ENCODE measurements at places on chromosomes 12 and 14.

- DNase-seq = no peak
These were observed 12.9 kb upstream of the TNFRSF1A start for GRCh38 chr12:6354495-6355393.

- no peak for DNase-seq
These were observed 22.7 kb upstream of the GTF2A1 start for GRCh38 chr14:81243499-81243898.

DNA sequence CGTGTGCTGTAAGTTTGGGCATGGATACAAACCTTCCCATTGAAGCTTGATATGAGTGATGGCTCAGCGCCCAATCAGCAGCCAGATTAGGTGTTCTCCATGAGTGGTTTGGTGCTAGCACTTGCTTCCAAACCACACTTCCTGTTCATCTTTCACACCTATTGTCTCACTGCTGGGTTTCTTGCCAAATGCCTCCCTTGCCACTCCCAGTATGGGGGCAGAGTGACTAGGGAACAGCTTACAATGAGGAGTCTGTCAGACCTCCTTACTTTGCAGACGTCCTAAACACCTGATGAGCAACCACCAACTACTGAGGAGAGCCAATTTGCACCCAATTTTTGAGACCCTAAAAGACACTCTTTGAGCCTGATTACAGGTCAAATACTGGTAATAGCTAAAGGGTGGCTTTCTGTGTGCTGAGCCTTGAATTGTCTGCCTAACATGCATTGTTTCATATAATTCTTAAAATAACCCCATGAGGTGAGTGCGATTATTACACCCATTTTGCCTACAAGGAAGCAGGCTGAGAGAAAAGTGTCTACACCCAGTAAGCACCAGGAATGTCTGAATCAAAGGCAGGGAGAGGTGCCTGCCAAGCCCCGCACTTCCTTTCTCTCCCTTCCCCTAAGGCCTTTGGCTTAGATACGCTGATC is 48.4 kb upstream of the FOS start:
- DNase-seq = no peak

DNA sequence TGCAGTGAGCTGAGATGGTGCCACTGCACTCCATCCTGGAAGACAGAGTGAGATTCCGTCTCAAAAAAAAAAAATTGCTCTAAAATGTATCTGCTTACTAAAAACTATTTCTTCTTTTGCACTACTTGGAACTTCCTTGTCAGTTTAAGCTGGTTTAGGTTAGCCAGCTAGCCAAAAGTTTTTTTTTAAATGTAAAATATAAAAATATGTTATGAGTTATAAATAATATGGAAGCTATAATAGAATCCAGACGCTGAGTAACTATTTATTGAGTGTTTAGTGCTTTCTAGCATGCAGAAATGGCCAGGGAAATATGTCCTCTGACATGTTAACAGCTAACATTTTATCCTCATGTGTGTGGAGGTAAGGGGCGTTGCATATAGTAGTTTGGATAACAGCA is 85.6 kb downstream of the PLEKHA5 start:
- DNase-seq = no peak

GRCh38 chr14:67636361-67636919 is 16.7 kb downstream of the ARG2 start:
- no peak for DNase-seq

DNA sequence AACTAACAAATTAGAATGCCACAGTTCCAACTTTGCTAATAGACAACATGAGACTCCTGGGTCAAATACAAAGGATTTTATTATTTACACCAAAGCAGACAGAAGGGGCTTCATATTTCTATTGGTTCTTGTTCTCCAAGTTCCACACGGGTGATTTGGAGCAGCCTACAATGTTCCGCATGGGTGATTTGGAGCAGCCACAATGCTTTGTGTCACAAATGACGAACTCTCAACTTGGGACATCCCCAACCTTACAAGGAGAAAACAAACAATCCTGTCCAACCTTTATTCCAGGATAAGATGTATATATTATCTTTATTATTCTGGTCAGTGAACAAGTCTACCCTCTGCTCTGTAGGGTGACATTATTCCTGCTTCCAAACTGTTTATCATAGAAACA is 694.3 kb upstream of the MGAT4C start:
- no peak for DNase-seq

GRCh38 chr14:71883094-71883493 is 49.1 kb upstream of the RGS6 start:
- DNase-seq = no peak

DNA sequence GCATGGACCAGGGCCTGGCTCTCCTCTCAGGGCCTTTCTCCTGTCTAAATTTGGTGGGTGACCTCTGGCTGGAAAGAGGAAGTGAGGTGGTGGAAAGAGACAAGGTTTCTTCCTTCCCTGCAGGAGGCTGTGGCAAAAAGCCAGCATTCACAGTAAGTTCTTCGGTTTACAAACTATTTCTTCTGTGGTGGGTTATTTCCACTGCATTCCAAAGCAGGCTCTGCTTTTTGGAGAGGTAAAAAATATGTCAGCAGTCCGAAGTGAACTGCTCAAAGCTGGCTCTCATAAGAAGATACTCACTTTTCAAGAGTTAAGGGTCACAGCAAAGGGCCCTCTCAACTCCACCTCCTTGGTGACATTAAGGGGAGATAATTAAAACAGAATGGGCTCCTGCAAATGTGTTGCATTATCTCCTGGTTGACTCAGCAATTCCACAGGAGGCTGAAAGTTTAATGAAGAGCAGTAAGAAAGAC is 48.9 kb upstream of the POC1B start:
- DNase-seq = no peak

- DNase-seq = no peak
These were observed 55.7 kb downstream of the PAX9 start for GRCh38 chr14:36717363-36717762.

DNA sequence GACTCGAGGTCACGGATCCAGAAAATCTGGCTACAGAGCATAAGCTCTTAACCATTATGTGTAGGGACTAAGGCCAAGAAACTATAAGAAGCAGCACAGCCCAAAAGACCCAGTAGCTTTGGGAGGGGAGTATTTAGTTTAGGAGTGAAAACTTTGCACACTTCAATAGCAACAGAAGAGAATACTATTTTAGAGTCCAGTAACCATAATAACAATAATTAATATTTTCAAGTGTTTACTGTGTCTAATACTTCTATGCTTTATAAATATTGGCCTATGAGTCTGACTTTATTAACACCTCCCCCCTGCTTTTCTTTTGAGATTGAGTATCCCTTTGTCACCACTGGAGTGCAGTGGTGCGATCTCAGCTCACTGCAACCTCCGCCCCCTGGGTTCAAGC is 82.8 kb downstream of the SUDS3 start:
- DNase-seq = no peak
